ENCODE measurements at places on chromosomes 12 and 14.

DNA sequence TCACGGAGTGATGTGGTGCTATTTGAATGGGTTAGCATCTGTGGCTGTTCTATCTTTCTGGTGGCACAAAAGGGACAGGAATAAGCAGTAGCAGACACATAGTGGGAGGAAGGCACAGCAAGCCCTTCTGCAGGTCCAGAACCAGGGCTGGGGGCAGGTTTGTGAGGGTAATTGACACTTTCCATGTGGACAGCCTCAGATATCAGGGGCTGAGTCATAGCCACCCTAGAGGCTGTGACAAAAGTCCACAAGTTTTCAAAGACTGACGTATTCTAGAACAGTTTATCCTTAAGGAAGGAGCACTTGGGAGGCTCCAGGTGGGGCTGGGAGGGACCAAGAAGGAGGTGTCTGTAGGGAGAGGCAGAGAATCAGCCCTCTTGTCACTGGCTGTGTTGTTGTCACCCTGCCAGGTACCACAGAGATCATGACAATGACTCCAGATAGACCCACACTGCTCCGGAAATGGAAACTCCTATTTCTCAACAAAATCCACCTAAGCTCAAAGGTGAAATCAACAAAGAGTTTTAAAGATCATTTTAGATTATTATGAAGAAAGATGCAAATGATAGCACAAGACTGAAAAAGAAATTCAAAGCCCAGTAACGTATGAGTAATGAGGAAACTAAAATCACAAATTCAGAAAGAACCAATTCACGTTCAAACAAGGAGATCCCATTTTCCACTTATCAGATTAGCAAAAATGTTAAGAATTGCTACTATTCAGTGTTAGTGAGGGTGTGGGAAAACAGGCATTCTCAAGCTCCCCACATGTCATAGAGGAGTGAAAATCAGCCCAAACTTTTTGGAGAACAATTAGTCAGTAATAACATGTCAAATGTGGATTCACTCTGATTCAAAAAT, 48.3 kb downstream of the NFKBIA start:
- DNase-seq, result no peak

- no peak for DNase-seq
Measured at GRCh38 chr12:24206621-24207020, 257.2 kb upstream of the SOX5 start.

GRCh38 chr12:56078931-56079722, 838 bp upstream of the ERBB3 start:
- peak; percentile 21 for DNase-seq

GRCh38 chr12:85516667-85517325, 236.8 kb downstream of the ALX1 start:
- DNase-seq, result no peak

GRCh38 chr12:77941401-77941800, 110.7 kb downstream of the NAV3 start:
- no peak for DNase-seq

DNA sequence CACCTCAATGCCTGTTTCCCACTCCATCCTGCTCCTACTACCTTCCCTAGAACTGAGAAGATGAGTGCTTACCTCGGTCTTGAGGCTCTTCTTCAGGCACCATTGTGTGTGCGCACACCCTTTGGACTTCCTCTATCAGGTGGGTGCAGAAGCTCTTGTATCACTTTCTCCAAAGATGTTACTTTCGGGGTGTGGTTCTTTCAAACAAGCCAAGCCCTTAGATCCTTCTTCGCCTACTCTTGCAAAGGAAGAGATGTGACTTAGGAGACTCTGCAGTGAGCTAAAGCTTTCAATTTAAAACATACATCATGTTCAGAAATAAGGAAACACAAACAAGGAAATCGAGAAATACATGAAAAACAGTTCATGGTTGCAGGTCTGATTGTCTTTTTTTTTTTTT, at the start of gene CLEC4C:
TSS of gene CLEC4C (minus strand) at position 130 of the 400 bp plus-strand sequence. CDS start at position 103, 27 bp downstream.
- no peak for DNase-seq

GRCh38 chr12:48023386-48023785, 19.1 kb upstream of the COL2A1 start:
- DNase-seq, result no peak

GRCh38 chr14:81453166-81453766, 53.1 kb upstream of the STON2 start:
- no peak for DNase-seq

GRCh38 chr14:22987291-22987690, 4.9 kb upstream of the AJUBA start:
- no peak for DNase-seq

DNA sequence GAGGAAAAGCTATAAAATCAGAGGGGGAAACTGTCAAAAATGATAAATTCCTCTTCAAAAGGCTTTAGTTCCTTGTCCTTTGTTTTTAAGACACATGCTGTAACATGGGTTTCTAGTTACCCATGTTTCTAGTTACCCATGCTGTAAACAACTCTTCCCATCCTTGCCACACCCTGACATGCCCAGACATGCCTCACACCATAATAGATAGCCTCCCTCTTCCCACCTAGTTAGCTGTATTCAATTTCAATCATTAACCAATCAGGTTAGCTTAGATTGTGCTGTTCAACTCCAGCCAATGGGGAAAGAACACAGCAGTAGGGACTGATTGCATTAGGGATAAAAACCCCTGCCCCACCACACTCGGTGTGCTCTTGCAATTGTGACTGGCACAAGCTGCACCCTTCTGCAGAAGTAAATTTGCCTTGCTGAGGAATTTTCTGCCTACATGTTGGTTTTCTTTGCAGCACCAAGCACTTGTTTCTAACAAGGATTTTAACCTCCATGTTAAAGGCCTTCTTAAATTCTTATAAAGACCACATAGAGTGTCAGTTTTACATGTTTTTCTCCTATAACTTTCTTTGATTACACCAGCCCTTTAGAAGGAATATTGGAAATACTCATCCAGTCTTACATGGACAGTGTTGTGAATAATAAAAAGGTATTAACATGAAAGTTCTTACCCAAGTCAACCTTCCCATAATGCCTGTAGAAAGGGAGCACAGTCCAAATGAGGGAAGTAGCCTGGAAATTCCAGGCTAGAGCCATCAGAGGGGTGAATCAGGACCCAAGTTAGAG, 32.5 kb upstream of the LALBA start:
- no peak for DNase-seq

- DNase-seq, result no peak
Measured at GRCh38 chr14:92626041-92626440, 112.5 kb downstream of the RIN3 start.

DNA sequence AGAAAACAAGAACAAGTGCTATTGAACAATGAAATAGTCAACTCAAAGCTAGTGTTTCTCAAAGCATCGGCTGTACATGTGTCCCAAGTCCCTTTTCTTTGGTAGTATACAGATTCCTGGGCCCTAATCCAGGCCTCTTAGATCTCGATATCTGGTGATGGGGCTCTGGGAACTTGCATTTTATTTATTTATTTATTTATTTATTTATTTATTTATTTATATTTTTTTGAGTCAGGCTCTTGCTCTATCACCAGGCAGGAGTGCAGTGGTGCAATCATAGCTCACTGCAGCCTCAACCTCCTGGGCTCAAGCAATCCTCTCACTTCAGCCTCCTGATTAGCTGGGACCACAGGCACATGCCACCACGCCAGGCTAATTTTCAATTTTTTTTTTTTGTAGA, 17.1 kb downstream of the SYNDIG1L start:
- no peak for DNase-seq

DNA sequence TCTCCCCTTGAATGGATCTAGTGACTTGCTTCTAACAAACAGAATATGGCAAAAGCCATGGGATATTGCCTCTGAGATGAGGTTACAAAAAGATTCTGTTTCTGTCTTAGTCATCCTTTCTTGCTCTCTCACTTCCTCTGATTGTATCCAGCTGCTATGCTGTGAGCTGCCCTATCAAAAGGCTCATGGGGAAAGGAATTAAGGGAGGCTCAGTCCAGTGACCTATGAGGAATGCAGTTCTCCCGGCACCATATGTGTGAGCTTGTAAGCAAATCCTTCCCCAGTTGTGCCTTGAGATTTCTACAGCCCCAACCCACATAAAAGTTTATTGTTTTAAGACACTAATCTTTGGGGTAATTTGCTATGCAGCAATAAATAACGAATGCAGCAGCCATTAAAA, 183.1 kb downstream of the KLHL28 start:
- DNase-seq, result no peak

DNA sequence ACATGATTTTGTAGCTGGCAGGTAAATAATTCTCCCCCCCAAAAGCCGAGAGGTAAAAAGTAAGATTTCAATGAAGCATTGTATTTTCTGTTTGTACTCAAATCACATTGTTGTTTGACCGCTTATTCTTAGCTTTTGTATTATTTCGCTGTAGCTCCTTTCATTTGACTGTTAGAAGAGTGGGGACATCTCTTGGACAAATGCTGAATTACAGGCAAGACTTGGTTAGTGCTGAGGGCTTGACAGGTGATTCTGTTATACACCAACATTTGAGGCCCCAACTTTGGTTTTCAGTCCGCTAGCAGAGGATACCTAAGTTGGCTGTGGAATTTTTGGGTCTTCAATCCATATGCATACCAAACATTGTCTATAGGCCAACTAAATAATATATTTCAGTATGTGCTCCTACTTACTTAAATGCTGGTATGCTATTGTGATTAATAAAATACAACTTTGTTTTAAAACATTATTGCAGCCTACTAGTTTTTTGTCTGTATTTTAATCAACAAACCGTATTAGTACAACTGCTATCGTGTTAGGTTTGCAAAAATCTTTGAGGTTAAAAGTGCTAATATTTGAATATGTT, 102.2 kb downstream of the ERC1 start:
- no peak for DNase-seq

DNA sequence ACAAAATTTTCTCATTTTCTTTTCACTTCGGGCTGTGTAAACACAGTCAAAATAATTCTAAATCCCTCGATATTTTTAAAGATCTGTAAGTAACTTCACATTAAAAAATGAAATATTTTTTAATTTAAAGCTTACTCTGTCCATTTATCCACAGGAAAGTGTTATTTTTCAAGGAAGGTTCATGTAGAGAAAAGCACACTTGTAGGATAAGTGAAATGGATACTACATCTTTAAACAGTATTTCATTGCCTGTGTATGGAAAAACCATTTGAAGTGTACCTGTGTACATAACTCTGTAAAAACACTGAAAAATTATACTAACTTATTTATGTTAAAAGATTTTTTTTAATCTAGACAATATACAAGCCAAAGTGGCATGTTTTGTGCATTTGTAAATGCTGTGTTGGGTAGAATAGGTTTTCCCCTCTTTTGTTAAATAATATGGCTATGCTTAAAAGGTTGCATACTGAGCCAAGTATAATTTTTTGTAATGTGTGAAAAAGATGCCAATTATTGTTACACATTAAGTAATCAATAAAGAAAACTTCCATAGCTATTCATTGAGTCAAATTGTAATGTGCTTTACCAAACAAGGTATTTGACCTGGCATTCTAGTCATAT, 4.8 kb downstream of the CDKN1B start:
- no peak for DNase-seq

GRCh38 chr14:104554088-104554607, 25.4 kb upstream of the C14orf180 start:
- no peak for DNase-seq

DNA sequence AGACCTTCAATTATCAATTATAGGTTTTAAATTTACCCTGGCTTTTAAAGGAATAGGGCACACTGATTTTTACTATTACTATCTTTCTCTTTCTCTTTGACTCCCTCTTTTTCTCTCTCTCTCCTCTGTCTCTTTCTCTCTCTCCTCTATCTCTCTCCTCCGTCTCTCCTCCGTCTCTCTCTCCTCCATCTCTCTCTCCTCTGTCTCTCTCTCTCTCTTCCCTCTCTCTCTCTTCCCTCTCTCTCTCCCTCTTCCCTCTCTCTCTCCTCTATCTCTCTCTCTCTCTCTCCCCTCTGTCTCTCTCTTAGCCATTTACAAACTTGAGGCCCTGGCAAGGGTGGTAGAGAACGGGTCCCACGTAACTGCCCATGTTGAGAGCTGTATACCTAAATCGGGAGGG, 62.3 kb downstream of the LRIG3 start:
- no peak for DNase-seq

DNA sequence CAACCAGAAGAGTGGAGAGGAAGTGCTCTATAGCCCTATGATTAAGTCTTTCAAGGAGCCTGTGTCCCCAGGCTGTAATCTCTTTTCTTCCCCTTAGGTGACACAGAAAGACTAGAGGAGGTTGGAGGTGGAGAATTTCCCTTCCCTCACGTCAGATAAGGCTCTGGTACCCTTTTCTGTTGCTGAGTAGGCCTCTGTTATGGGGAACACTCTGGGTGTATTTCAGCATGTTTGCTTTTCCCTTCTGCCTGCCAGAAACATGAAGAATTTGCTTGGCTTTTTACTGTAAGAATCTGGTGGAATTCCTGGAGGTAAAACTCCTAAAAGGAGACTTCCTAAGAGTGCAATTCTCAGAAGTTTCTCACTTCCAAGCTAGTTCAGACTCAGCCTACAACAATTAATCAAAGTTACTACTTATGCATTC, 58.3 kb downstream of the SIX1 start:
- DNase-seq, result no peak

Data from stimulated activated CD8-positive, alpha-beta memory T cell treated with anti-CD3 and anti-CD28 coated beads, Interleukin-15, amount 100 ng/mL, for 48 hours (primary cell).